ENCODE measurements at places on chromosomes 5 and 9.

DNA sequence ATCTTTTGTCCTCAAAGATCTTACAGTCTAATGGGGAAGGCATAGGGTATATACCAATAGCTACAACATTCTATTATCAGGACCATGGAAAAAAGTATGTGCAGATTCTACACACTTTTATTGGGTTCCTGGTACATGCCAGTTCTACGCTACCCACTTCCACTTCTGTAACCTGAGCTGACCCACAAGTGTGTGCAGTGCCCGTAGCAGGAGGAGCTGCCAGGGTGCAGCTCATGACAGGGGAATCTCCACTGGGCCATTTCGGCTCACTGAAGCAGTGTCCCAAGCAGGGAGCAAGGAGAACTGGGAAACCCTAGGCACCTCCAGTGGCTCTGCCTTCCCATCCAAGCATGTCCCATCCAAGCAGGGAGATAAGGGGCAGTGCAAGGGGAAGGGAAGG, 60.4 kb downstream of the FOXI1 start:
- DNase-seq, result no peak

GRCh38 chr9:133667759-133668450, 31.7 kb downstream of the DBH start:
- DNase-seq, result no peak

- DNase-seq, result no peak
Observed at GRCh38 chr5:133925269-133925668, 43.2 kb downstream of the C5orf15 start.

DNA sequence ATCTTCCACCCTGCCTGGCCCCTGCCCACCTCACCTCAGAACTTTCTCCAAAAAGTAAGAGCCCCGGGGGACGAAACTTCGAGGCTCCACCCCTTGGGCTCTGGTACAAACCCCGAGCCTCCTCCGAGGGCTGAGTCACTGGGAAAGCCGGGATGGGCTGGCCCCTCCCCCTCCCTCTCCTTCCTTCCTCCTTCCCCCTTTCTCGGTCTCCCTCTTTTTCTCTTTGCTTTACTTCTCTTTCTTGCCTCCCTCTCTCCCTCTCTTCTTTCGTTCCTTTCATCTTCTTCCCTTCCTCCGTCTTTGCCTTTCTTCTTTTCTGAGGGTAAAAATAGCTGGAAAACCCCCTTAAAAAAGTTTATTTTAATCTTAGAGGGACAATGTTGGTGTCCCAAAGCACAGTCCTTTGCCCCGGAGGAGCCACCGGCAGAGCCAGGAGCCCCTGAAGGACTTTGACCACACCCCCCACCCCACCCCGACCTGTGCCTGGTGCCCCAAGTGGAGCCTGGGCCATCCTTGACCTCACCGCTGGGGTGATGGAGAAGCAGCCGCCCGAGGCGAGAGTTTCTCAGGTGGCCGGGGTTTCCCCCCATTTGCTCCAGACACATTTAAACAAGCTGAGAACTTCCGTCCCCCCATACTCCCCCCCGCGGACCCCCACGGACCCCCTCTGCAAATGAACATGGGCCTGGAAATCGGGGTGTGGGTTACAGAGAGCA, 5.7 kb upstream of the NOTCH1 start:
- DNase-seq, result no peak

GRCh38 chr5:9361835-9362234, 184.0 kb downstream of the SEMA5A start:
- no peak for DNase-seq

- no peak for DNase-seq
Observed at GRCh38 chr5:173056783-173057061, 570 bp downstream of the CREBRF start.

DNA sequence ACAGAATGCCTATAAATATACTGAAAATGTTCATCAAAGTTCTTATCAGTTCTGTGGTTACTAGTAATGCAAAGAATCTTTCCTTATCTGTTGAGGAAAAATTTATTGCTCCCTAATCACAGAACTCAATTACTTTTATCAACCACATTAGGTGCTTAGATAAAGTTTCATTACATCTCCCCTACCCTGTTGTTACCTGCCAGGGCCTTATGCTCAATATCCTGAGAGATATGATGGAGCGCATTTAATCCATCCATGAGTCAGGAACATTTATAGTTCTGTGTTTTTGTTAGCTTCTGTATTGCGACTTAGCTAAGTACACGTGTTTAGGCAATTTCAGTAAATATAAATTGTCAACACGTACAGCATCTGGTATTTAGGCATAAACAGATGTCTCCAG, 164.3 kb upstream of the ST8SIA4 start:
- DNase-seq, result no peak

- no peak for DNase-seq
Observed at GRCh38 chr9:137309368-137310188, 7.5 kb upstream of the NRARP start.

DNA sequence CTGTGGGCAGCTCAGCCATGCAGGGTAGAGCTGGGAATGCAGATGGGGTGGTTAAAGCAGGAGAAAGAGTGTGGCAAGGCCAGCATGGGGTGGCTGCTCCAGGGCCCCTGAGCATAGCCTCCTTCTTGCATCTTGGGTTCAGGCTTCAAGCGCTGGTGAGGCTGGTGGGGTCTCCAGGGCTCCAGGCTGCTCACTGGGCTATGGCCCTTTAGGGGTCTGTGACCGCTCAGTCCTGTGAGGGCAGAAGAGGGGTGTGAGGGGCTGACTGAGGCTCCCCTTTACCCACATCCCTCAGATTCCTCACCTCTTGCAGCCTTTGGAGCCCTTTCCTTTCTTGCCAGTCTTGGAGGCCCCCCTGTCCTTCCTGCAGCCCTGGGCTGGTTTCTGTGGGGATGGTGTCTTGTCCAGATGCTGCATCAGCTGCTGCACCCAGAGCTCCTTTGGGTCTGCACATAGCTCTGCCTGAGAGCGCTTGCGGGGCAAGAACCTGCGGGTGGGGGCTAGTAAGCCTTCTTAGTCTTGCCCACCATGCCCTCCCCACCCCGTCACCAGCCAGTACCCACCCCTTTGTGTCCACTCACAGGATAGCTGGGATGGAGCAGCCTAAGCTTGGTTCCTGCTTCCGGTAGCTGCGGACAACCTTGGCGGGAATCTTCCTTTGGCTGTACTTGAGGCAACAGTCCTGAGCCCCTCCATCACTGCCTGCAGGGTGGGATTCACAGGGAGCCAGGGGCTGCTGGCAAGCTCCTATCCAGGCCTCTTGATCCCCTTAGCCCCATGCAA, 549 bp downstream of the CCL21 start:
- no peak for DNase-seq

DNA sequence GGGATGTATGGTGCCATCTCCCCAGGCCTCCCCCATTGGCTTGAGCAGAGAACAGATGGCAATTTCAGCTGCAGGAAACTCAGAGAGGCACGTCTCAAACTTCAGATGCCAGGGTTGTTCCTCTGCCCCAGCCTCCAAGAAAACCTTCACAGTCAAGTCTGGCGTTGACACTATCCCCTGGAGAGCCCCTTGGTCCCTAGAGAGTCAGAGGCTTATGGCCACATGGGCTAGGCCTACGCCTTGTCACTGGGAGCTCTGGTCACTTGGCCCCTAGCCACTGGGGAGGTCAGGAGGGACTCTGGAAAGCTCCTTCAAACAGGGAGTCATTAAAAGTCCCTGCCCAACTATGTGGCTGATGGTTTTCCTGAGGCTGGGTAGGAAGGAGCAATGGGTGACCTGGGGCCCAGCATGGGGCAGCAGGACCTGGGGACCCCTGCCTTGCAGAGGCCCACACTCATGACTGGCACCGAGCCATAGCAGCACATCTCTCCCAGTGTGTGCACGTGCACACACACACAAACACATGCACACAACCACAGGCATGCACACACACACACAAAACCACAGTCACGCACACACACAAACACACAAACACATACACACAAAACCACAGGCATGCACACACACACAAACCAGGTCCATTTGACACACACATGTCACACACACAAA, 144.2 kb downstream of the GADD45G start:
- no peak for DNase-seq

DNA sequence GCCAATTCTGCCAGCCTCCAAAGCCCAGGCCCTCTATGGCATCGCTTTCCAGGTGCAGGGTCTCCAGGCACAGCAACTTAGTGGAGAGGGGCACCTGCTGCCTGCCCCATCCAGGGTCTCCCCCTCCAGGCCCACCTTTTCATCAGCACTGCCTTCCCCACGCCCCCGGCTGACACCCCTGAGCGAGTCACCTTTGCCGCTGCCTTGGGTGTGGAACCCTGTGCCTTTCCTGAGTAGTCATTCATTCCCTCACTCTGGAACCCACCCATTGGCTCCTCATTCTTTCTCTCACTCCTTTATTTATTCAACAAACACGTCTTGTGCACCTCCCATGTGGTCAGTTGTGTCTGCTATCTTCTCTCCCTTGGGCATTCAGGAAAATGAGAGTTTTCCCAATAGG, 14.5 kb upstream of the RPL26L1 start:
- no peak for DNase-seq

DNA sequence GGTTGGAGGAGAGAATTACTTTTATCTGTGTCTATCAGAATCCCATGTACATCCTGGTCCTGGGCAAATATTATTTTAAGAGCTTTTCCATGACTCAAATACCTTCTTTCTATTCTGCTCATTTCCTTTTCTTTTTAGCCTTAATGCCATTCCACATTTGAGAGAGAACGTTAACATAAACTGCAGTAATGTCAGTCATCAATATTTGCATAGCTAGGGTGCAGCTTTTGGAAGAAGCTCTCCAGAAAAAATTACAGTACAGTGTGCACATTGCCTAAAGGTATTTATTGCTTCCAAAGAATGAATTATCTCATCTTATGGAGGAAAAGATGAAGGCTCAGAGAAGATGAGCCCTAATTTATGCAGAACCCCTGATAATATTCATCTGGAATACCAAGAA, 58.3 kb downstream of the INSYN2B start:
- DNase-seq, result no peak

DNA sequence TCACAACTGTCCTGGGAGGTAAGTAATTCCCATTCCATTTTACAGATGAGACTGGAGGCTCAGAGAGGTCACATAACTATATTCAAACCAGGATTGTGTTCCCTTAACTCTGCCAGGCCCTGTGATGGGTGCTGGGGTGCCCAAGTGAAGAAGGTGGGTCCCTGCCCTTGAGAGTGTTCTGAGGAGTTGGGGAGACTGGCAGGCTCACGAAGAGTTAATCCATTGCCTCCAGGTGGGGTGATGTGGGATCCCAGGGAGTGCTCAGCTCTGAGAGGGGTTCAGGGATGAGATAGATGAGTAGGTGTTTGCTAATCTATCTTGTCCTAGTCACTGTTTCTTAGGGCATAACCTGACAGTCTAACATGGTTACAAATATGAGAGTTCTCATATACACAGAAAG, 36.7 kb downstream of the GSN start:
- no peak for DNase-seq

- DNase-seq, result no peak
Observed at GRCh38 chr5:139900546-139901250, 105.1 kb downstream of the PSD2 start.

DNA sequence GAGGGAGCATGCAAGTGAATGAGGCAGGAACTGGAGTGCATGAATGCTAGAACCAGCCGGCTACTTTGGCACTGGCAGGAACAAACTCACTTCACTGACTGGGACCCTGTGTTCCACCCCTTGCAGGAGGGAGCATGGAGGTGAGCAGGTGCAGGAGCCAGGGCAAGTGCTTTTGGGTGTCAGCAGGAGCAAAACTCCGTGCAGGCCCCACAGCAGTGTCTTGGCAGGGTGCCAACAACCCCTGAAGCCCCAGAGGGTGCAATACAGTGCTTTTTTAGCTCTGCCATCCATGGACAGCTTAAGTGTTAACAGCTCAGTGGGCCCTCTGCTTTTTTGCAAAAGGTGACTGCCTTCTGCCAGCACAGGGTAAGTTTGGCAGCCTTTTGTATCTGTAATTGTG, 245.8 kb upstream of the PCSK5 start:
- no peak for DNase-seq

GRCh38 chr9:76502746-76503145, 43.8 kb downstream of the GCNT1 start:
- no peak for DNase-seq

- DNase-seq, result no peak
Observed at GRCh38 chr5:36459176-36460135, 146.9 kb upstream of the SLC1A3 start.
